Naive B cell (primary cell): ENCODE measurements at places on chromosomes 7 and 10. TPM values are rescaled to one million over a fixed set of nuclear protein-coding genes. Genes with fewer than 3 reads are reported as not detected.
A peak's percentile ranks its signal among the peaks of the same experiment; 100 is the strongest.

Gene DNMBP
- polyA plus RNA-seq = 6.9 TPM

Gene GIMAP7
- 3.2 TPM for polyA plus RNA-seq

Gene ECD
- 28.8 TPM for polyA plus RNA-seq

Gene WASHC2C
- 17.9 TPM for polyA plus RNA-seq

Gene GPRIN2
- not detected for polyA plus RNA-seq

Gene C7orf33
- polyA plus RNA-seq = not detected

Gene CUZD1
- polyA plus RNA-seq = 1.7 TPM

Gene CLDN3
- not detected for polyA plus RNA-seq

Gene TUBB8
- polyA plus RNA-seq = 1.8 TPM

Gene MLXIPL
- not detected for polyA plus RNA-seq

Gene LRRC61
- polyA plus RNA-seq = 25.0 TPM

Gene BEND7
- polyA plus RNA-seq = not detected

DNA sequence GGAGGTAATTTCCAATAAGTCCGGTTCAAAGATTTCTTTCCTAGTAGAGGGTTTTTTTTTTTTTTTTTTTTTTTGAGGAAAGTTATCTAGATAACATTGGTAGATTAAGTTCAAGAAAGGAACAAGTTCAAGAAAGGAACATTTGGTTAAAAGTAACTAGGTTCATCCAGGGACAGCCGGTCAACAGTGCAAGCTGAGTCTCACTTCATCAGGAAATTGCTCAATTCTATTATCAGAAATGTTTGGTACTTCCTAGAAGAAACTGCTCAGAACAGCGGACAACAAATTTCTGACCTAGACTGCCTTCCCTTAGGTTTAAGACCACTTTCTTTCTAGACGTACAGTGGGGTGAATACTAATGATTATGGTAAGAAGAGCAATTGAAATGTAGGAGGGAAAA, 3.7 kb upstream of the IL2RA start:
- H3K36me3 ChIP-seq = no peaks in the 10 kb centered on the region
- DNase-seq = no peak
- no peak overlapping the region for H3K4me3 ChIP-seq
- H3K27me3 ChIP-seq = no peaks in the 10 kb centered on the region
- H3K27ac ChIP-seq = no peak overlapping the region

DNA sequence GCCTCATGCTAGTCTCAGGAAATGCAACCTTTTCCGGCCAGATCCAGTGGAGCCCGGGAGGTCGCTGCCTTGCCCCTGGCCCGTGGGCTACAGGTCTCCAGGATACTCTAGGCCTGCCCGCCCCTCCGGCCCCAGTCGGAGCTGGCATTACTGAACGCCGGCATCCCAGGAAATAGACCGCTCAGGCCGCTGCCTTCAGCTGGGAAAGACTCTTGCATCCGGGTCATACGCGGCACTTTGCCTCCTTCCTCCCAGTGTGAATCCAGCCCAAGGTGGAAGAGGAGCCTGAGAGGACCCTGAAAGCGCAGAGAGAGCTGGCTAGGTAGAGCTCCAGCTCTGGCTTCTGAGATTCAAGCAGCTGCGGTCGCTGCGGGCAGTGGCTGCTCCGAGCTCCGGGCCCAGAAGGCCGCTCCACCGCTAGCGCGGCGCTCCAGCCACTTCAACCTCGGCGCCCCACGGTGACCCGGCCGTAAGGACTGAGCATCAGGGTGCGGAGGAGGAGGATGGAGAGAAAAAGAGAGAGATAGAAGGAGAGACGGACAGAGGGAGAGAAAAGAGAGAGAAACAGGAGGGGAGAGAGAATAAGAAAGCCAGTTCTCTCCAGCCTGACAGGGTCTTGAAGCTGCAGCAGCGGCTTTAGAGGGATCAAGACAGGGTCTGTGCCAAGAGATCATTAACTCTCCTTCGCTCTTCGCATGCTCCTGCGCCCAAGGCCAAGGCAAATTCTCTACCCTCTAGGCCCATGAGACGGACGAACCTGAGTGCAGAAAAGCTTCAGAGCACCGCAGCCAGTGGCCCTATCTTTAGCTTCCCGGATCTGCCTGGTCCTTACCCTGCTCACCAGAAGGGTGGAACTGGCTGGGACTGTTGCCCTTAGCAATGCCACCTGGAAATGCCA, 1.8 kb upstream of the HOXA10 start:
- peaks cover 10% of the 10 kb centered on the region for H3K36me3 ChIP-seq
- H3K4me3 ChIP-seq = no peak overlapping the region
- H3K4me1 ChIP-seq = peaks cover 18% of the 10 kb centered on the region

DNA sequence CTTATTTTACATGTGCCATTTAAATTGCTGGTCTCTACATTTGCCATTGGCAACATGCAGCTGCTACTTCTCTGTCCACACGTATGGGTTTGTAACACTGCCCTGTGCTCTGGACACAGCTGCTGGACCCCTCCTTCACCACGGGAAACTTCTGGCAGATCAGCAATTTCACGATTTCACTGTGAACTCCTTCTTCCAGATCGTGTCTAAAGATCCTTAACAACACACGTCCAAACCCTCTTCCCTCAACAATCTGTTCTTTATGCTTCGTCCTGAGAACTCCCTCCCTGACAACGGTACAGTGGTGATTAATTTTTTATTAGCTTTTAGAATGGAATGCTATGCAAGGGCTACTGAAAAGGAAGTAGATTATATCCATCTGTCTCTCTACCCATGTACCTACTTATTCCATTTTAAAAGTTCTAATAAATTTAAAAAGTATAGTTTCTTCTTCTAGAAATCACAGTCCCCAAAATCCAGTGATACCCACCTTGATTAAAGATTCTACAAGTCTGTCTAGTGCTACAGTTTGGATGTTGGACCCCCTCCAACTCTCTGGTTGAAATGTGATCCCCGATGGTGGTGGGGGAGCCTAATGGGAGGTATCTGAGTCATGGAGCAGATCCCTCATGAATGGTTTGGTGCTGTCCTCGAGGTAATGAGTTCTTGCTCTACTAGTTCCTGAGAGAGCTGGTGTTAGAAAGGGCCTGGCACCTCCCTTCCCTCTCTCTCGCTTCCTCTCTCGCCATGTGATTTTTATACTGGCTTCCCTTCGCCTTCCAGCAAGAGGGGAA, 81.0 kb downstream of the KIAA1549 start:
- no peak overlapping the region for H3K27ac ChIP-seq
- peaks cover 11% of the 10 kb centered on the region for H3K27me3 ChIP-seq
- DNase-seq = no peak
- no peaks in the 10 kb centered on the region for H3K4me1 ChIP-seq

- no peak overlapping the region for H3K4me3 ChIP-seq
- no peak for DNase-seq
- no peaks in the 10 kb centered on the region for H3K4me1 ChIP-seq
- peaks cover 5% of the 10 kb centered on the region for H3K27me3 ChIP-seq
- H3K27ac ChIP-seq = no peak overlapping the region
- H3K36me3 ChIP-seq = no peaks in the 10 kb centered on the region
Measured at GRCh38 chr10:70931168-70931815, 42.9 kb upstream of the PCBD1 start.

- H3K27me3 ChIP-seq = peaks cover 12% of the 10 kb centered on the region
- peaks cover 4% of the 10 kb centered on the region for H3K36me3 ChIP-seq
- no peak overlapping the region for H3K27ac ChIP-seq
- no peak overlapping the region for H3K4me3 ChIP-seq
- no peak for DNase-seq
Measured at GRCh38 chr10:33073641-33074415, 115.8 kb upstream of the ITGB1 start.

DNA sequence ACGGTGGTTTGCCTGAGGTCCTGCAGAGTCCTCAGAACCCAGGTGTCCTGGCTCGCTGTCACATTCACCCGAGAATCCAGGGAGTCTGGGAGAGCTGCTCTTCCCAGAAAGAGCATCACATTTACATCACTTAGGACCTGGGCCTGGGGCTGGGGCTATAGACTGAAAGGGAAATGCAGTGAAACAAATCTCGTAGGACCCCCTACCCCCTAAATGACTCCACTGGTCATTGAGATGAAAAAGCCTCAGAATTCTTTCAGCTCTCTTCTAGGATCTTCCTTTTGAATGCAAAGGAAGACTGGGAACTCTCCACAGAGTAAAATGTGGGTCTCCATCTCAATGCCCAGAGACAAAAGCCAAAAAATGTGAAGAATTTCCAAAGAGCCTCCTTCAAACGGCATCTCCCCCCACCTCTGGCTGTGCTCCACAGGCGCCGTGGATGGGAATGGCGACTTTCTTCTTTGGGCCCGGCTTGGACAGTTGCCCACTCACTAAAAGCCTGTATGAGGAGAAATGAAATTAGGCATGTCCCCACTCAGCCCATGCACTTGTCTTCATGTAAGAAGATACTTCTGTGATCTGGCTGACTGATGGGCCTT, 49.0 kb upstream of the PODXL start:
- no peak overlapping the region for H3K27ac ChIP-seq
- H3K4me1 ChIP-seq = no peaks in the 10 kb centered on the region
- H3K4me3 ChIP-seq = no peak overlapping the region
- H3K36me3 ChIP-seq = no peaks in the 10 kb centered on the region
- no peak for DNase-seq
- H3K27me3 ChIP-seq = peaks cover 37% of the 10 kb centered on the region

- H3K4me3 ChIP-seq = no peak overlapping the region
- no peak for DNase-seq
- H3K27me3 ChIP-seq = no peaks in the 10 kb centered on the region
Measured at GRCh38 chr10:31051703-31052102, 20.0 kb upstream of the ZNF438 start.

DNA sequence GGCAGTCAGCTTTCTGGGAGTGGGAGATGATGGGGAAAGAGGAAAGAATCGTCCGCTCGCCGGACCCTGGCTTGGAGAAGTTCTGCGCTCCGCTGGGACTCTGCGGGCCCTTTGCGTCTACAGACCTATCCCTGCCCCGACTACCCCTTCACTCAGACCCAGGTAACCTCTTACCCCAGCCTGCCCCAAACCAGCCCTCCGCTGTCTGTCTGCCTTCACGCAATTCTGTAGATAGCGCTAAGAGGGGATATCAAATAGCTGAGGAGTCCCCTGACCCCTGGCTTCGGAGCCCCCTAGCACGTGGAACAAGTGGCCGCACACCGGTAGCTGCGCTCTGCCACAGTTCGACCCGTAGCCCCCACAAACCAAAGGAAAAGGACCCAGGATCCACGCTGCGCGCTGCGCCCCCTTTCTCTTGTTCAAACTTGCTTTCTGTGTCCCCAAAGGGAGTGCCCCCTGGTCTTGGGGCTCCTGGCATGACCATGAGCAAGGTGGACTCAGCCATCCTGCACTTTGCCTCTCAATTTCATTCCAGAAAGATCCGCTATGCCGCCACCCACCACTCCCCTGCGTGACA, 7.0 kb downstream of the HOXA4 start:
- no peak overlapping the region for H3K4me3 ChIP-seq
- H3K27me3 ChIP-seq = peaks cover 52% of the 10 kb centered on the region
- no peaks in the 10 kb centered on the region for H3K36me3 ChIP-seq
- DNase-seq = no peak
- H3K4me1 ChIP-seq = no peaks in the 10 kb centered on the region

DNA sequence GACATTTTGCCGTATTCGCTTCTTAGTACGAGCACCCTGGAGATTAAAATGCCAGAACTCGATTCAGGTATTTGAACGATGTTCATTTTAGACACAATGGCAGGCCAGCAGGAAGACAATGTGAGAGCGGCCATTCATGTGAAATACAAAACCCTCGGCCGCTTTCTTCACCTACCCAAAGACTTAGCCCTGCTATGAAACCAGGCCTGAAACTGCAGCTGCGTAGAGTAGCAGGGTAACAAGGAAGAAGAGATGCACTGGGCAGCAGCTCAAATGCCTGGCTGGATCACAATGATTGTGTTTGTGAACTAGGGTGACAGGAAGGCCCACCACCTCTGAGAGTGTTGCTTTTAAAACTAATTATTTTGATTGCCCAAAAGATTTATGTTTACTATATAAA, 234.8 kb downstream of the TRIL start:
- H3K36me3 ChIP-seq = no peaks in the 10 kb centered on the region
- no peak for DNase-seq
- no peak overlapping the region for H3K27ac ChIP-seq
- H3K4me1 ChIP-seq = no peaks in the 10 kb centered on the region
- peaks cover 4% of the 10 kb centered on the region for H3K27me3 ChIP-seq
- no peak overlapping the region for H3K4me3 ChIP-seq

GRCh38 chr10:7432884-7433726, 22.3 kb upstream of the SFMBT2 start:
- H3K4me1 ChIP-seq = peaks cover 16% of the 10 kb centered on the region
- no peak for DNase-seq
- no peak overlapping the region for H3K4me3 ChIP-seq

- H3K27me3 ChIP-seq = peaks cover 35% of the 10 kb centered on the region
- no peak for DNase-seq
- no peak overlapping the region for H3K4me3 ChIP-seq
- H3K36me3 ChIP-seq = no peaks in the 10 kb centered on the region
Measured at GRCh38 chr10:49750546-49750945, 11.6 kb downstream of the OGDHL start.

DNA sequence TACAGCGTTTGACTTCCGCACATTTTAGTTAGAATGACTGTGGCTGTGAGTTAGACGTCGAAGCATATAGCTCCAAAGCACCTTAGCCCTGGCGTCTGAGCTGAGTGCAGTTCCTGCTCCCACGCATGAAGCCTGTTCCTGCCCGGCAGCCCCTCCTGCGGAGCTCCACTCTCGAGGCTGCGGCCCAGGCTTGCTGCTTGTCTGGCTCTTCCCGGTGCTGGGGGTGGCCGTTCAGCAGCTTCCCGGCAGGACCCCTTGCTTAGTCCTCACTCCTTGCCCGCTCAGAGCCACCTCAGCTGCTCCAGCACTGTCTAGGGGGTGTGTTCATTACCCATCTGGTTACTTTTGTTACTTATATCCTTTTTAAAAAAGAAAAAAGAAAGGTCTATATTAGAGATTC, 88.1 kb upstream of the DNAJB6 start:
- H3K4me1 ChIP-seq = no peaks in the 10 kb centered on the region
- H3K27ac ChIP-seq = no peak overlapping the region
- DNase-seq = no peak
- no peaks in the 10 kb centered on the region for H3K27me3 ChIP-seq
- peaks cover 4% of the 10 kb centered on the region for H3K36me3 ChIP-seq
- no peak overlapping the region for H3K4me3 ChIP-seq

GRCh38 chr10:59833810-59834209, 72.5 kb downstream of the CCDC6 start:
- peak; percentile 11 for DNase-seq
- H3K27ac ChIP-seq = peak overlapping the region; percentile 79
- peak overlapping the region; percentile 67 for H3K4me3 ChIP-seq
- no peaks in the 10 kb centered on the region for H3K27me3 ChIP-seq

- no peaks in the 10 kb centered on the region for H3K4me1 ChIP-seq
- no peak overlapping the region for H3K27ac ChIP-seq
- H3K27me3 ChIP-seq = peaks cover 31% of the 10 kb centered on the region
- H3K36me3 ChIP-seq = no peaks in the 10 kb centered on the region
Measured at GRCh38 chr10:1281405-1281782, 225.2 kb downstream of the WDR37 start.
